ENCODE measurements at places on chromosomes 5 and 9.

GRCh38 chr5:73454379-73455036 is 5.9 kb upstream of the FOXD1 start:
- peak; percentile 58 for DNase-seq

GRCh38 chr5:17105744-17106418 is 111.5 kb upstream of the BASP1 start:
- peak; percentile 88 for DNase-seq

DNA sequence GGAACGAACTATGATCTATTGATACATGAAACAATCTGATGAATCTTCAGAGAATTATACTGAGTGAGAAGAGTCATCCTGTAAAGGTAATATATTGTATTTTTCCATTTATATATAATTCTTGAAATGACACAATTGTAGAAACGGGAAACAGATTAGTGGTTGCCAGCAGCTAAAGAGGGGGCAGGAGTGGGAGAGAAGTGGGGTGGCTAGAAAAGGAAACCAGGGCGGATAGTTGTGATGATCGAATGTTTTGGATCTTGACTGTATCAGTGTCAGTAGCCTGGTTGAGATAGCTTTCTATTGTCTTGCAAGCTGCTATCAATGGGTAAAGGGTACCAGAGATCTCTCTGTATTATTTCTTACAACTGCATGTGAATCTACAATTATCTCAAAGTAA is 17.7 kb upstream of the RAPGEF1 start:
- DNase-seq, result no peak

DNA sequence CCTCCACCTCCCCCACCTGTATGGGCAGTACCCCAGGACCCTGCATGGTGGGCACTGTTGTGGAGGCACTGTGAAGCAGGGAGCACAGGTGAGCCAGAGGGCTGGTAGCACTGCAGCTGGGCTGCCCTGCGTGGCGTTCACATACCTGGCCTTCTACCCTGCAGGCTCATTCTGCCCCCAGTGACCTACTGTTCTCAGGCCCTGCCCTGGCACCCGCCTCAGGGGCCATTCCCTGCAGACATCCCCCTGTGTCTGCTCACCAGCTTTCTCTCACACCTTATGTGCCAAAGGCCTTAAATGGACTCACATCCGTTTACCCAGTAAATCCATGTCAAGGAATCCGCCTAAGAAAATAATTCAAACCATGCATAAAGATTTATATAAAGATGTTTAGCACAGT is 196.5 kb downstream of the CRB2 start:
- DNase-seq, result no peak

DNA sequence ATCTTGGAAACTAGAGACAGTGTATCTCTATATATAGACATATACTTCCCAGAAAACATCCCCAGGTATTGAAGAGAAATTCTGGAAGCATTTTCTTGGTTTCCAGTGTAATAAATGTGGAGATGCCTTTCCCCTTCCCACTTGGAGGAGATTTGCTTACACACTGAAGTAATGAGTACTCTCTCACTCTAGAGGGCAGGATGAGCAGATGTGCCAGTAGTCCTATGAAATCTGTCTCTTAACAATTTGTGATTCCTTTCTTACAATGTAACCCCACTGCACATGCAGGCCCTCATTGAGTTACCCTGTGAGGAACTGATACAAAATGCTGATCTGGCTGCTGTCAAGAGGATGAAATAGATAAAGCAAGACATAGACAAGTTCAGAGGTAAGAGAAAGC is 567.2 kb downstream of the SLCO4C1 start:
- DNase-seq, result peak; percentile 2

GRCh38 chr5:53318303-53318702 is 162.1 kb upstream of the FST start:
- no peak for DNase-seq

GRCh38 chr5:163303718-163304117 is 133.7 kb upstream of the CCNG1 start:
- no peak for DNase-seq

- DNase-seq, result no peak
These were observed 77.0 kb upstream of the DAP start for GRCh38 chr5:10838038-10838437.

DNA sequence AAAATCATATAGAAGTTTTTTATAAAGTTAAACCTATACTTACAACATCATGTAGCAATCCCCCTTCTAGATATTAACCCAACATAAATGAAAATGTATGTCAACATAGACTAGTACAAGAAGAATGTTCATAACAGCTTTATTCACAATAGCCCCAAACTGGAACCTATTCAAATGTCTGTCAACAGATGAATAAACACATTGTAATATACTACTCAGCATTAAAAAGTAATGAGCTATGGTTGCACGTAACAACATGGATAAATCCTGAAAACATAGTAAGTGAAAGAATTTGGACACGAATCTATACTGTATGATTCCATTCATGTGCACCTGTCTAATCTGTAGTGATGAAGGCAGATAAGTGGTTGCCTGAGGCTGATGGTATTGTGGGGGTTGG is 73.9 kb downstream of the CSNK1G3 start:
- no peak for DNase-seq

GRCh38 chr5:160961761-160962160 is 109.8 kb upstream of the ATP10B start:
- no peak for DNase-seq

DNA sequence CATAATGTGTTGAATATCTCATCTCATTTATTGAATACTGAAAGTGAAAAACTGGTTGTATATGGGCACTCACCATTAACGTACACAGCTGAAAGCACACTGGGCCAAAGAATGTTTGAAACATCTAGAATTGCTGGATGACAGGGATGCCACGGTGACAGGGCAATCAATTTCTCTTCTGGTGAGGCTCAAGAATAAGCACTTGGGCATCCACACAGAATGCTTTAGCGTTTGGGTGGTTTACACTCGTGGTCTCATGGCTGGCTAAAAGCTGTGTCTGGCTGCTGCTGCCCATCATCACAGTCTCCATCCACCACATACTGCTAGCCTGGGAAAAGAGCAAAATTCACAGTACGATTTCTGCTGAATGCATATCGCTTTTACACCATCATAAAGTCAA is 30.7 kb upstream of the IL31RA start:
- no peak for DNase-seq

DNA sequence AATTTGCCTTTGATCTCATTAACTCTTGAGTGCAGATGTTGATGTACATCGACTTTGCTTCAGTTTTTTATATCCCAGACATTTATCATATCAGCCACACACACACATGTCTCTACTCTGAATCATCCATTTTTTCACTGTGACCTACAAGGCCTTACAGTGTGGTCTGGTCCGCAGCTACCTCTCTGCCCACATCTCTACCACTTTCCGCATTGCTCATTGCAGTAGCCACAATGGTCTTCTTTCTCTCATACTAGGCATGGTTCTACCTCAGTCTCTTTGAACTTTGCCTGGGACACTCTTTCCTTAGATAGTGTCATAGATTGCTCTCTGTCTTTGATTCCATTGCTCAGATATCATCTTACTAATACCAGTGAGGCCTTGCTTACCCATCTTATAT is 87.9 kb upstream of the FSD1L start:
- DNase-seq, result peak; percentile 17

DNA sequence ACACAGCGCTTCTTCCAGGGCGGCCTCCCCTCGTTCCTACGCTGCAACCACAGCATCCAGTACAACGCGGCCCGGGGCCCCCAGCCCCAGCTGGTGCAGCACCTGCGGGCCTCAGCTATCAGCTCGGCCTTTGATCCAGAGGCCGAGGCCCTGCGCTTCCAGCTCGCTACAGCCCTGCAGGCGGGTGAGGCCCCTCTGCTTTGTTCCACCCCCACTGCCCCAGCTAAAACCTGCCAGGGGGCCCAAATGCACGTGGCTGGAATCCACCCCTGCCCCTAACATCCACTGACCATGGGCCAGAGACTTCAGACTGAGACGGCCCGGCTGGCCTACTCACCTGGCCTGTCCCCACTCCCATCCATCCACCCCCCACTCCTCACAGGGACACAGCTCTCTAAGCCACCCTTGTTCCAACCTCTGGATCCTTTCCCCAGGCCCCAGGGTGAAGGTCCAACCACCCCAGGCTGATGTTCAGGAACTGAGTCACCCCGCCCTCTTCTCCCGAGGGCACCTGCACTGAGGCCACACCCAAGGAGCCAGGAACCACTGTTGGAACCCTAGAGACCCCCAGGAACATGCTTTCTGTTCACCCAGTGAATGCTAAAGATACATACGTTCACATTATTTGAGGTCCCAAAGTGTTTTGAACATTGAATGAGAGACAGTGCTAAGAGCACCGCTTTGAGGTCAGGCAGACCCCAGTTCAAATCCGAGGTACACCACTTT is 18.9 kb upstream of the ASS1 start:
- DNase-seq, result no peak

DNA sequence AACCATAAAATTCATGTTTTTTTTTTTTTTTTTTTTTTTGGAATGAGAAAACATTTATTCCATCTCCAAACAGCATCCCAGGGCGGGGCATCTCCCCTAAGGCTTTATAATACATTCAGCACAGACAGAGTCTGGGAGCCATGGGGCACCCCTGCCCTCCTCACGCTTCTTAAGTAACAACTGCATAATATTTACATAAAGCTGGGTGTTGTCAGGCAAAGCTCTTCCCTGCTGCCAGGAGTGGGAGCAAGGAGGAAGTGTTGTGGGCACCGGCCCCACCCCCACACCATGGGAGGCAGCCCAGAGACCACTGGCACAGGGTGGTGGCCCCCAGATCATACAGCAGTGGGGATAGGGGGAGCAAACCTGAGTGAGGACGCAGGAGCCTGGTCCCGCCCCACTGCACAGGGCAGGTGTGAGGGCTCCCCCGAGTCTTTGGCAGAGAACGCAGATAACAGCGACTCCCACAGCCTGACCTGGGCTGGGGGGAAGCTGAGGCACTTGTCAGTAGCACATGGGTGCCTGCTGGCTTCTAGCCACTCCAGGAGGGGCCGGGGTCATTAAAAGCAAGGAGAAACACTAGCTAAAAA is 86.1 kb upstream of the CEP78 start:
- no peak for DNase-seq

GRCh38 chr5:29889051-29889450 is 1304.4 kb upstream of the CDH6 start:
- no peak for DNase-seq

GRCh38 chr9:97723819-97724218 is 26.7 kb upstream of the XPA start:
- no peak for DNase-seq

DNA sequence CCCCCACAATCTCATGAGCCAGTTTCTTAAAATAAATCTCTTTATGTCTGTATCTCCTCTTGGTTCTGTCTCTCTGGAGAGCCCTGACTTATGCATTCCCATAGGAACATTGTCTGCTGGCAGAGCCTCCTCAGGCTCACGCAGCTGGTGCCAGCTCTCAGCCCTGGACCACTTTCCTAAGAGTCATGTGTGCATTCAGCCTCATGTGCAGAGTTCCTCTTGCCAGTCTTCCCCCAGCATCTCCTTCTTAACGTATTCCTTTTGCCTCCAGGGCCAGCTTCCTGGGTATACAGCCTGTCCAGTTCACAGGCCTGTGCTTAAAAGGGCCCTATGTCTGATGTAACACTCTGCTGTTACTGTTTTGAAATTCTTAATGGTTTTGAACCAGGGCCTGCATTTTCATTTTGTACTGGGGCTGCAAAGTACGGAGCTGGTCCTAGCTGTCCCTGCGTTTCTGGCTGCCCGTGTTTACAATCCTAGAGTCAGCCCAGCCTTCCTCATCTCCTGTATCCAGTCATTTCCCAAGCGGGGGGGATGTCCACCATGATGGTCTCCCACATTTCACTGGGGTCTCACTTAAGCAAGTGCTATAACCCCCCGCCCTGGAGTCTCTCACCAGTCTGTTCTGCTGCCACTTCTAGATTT is 18.1 kb downstream of the ANKRD33B start:
- DNase-seq, result no peak

DNA sequence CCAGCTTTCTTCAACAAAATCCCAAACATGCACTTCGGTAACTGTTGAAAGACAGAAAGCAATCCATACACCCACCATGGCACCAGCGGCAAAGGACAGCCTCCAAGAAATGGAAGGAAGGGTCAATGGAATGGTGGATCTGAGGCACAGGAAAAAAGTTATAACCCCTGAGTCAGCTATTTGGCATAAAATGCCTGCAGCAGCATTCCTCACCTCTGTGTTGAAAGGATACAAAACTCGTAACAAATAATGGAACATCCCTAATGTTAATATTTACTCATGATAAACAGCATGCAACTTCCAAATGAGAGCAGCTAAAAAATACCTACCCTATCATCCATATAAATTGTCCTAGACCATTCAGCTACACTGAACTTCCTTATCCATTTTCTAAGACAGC is 9.4 kb downstream of the FBXW11 start:
- DNase-seq, result no peak

DNA sequence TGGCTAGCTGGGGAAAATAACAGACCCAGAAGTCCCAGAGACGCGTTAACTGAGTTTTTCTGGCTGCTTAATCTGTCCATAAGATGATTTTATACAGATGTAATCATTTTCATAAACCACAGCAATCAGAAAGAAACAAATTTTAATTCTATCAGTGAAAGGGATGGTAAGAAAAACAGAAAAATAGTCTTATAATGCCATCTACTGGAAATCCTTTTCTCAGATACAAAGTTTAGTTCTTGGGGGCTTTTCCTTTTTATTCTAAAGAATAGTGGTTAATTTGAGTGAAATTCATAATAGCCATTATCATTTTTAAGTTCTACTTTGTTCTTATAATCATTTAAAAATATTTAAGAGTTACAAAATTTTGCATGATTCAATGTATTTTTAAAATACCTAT is 44.4 kb downstream of the DROSHA start:
- DNase-seq, result no peak

GRCh38 chr9:113588242-113588810 is 124.8 kb downstream of the RGS3 start:
- DNase-seq, result no peak

GRCh38 chr5:171700318-171700912 is 85.2 kb upstream of the SMIM23 start:
- no peak for DNase-seq

DNA sequence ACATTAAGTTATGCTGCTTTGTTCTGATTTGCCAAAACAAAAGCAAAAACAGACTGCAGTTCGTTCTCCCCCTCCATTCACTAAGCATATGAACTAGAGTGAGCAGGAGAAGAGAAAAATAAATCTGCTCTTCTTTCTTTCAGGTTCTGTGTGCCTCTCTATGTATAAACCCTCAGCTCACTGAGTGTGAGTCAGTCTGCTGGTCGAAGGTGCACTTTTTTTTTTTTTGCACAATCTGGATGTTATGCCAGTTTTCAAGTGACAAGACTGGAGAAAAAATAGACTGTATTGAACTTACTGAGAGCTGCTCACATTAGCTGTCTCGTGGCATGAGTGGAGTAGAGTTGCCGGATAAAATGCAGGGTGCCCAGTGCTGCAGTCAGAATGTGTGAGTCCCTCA is 244.6 kb upstream of the ATP10B start:
- no peak for DNase-seq

- no peak for DNase-seq
These were observed 90.6 kb downstream of the NLN start for GRCh38 chr5:65812648-65813047.

DNA sequence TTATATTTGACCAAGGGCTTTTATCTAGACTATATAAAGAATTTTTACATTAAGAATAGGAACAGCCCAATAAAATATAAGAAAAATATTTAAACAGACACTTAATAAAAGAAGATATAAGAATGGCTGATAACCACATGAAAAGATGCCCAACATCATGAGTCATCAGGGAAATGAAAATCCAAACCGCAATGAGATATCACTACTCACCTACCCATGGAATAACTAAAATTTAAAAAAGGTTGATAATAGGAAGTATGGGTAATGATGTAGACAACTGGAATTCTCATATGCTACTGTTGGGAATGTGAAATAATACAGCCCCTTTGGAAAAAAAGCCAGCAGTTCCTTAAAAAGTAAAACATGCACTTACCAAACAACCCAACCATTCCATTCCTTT is 206.9 kb upstream of the PCSK5 start:
- DNase-seq, result no peak
